ENCODE measurements at places on chromosomes 2 and 18.

- no peak for DNase-seq
Measured at GRCh38 chr18:23421277-23421676, 31.8 kb upstream of the RIOK3 start.

DNA sequence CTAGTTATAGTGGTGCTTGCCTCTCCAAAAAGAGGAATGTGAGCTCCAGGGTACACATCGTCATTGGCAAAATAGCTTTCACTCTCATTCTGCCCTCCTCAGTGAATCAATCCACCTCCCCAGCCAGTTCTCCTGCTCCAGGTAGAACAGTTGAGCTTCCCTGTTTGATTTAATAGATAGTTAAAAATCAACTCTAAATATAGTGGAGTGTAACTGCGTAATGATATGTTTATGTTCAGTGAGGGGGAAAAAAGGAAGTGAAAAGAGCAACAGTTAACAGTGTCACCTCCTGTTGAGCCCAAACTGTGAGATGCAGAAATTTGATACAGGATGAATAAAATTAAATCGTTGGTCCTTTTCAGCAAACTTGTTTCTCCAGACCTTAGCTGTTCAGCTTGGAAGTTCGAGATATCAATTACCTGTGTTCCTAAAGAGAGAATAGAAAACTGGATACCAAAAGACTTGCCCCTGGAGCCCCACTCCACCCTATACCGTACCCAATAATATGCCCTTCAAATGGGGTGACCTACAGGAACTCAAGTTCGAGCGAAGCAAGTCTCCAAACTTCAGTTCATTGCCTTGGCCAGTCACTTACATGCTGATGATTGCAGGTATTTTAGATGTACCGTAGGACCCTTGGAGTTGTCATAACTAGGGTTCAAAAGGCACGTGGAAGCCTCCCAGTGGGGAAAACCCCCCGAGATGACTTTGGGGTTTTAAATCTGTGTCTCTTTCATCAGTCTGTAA lies 708.4 kb downstream of the RNF144A start:
- no peak for DNase-seq

DNA sequence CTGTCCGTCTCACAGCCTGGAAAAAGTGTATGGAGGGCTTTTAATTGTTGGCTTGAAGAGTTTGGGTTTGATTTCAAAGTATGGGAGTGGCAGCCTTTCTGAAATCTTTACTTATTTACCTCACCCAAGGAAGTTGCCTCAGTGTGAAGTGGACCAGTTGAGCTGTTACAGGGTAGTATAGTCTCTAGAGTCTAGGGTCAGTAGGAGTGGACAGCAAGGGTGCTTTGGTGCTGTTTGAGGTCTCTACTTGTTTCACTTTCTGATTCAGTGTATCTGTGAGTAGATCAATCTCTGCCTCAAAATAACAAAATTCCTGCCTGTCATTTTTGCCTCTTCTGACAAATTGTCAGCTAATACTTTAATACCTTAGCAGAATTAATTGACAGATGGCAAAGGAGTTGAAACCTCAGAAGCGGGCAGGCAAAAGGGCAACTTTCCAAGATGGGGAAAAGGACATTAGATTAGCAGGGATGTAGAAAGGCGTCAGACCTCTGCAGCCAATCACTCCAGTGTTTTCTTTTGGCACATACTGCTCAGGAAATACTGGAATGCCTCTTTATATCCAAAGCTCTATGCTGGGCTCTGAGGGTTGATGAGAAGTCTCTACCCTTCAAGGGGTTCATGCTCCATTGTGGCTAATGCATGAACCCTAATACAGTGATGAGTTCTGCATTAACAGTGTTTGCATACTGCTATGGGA lies 5.9 kb downstream of the RIOK3 start:
- DNase-seq = no peak

DNA sequence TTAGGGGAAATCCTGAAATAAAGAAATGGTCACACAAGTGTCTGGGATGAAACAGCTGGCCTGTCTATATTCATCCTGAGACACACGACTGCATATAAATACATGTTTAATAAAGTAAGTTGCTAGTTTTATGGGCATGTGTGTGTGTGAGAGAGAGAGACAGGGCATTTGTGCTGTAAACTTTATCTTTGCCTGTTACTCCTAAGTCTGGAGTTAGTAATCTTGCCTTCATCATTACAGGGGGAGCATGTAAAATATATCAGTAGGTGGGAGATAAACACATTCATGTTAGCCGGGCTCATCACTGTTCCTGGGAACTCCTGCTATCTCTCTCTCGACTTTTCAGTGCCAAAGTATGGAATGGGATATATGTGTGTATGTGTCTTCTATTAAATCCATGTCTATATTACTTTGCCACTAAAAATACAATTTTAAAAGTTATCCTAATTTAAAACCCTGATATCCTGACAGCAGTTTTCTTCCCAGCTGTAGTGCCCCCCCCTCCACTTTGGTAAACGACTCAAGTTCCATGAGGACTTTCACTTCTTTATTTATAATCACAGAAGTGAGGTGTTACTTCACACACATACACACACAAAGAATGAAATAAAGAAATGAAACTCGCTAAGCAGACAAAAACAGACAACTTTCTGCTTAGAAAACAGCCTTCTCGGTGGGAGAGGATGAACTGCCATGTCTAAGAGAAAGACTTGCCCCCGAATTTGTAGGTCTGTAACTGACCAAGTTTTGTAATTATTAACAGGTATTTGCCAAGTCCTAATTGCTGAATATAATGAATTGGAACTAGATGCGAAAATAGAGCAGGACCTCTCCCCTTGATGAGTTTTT lies 947 bp downstream of the ZEB2 start:
- DNase-seq = no peak

DNA sequence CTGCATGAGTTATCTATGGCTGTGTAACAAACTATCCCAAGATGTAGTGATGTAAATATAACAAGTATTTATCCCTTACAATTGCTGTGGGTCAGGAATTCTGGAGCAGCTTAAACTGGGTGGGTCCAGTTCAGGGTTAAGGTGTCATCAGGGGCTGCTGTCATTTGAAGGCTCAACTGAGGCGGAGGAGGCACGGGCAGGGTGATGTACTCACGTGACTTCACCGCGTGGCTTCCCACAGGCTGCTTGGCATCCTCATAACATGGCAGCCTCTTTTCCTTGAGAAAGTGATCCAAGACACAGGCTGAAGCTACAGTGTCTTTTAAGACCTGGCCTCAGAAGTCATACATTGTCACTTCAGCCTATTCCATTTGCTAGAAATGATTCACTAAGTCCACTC lies 125.8 kb downstream of the PTGR3 start:
- no peak for DNase-seq

GRCh38 chr18:73840319-73840945 lies 307.2 kb downstream of the FBXO15 start:
- DNase-seq = no peak

- no peak for DNase-seq
Measured at GRCh38 chr2:217983276-217984233, 19.2 kb downstream of the TNS1 start.

DNA sequence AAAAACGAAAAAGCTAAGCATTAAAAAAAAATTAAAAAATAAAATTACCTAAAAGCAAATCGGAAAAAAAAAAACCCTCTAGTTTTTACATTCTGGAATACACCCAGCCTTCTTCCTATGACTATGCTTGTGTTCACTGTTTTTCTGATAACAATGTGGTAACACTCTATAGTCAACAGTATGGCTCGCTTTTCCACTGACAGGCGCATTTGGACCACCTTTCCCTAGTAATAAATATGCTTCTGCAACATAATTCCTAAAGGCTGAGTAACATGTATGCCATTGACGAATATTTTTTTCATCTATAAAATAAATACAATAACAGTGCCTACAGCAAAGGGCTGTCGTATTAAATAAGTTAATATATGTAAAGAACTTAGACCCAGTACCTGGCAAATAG lies 27.9 kb downstream of the NOL10 start:
- no peak for DNase-seq

GRCh38 chr2:199186301-199186751 lies 271.4 kb downstream of the SATB2 start:
- DNase-seq = no peak

DNA sequence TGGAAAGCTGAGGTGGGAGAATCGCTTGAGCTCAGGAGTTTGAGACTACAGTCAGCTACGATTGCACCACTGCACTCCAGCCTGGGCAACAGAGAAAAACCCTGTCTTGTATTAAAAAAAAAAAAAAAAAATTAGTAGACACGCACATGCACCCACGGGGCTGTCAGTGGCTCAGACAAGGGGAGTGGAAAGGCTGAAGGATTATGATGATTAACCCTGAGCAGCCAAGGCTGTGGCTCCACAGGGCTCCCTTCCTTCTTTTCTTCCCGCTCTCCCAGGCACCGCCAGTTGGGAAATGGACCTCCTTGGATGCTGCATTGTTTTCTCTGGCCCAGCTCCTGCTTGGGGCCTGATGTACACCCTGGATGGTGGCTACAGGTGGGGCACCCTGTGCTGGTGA lies 49.0 kb upstream of the RAB6C start:
- no peak for DNase-seq

DNA sequence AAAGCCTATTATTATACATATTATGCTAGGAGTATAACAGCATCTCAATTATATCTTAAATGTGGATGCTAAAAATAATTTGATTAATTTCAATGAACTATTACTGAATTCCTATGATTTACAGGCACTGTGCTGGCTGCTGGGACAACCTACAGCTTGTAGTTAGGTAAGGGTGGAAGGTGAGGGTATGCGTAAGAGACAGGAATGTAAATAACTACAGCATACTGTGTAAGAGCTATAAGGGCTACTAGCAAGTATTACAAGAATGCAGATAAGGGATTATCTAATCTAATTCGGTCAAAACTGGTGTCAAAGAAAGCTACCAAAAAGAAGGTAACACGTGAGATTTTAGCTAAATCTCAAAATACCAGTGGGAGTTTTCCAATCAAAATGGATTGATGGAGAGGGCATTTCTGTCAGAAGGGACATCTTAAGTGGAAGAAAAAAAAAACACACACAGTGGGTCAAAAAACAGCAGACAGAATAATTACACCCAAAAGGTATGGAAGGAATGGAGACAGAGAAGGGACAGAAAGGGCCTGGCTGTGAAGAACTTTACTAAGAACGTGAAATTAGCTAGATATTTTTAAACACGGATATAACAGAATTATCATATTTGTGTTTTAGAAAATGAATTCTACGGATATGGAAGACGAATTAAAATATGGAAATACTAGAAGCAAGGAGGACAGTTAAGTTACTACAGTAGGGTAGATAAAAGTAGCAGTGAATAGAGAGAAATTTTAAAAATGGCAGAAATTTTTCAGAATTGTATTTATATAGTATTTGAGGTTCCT lies 47.1 kb downstream of the STRN start:
- DNase-seq = no peak

DNA sequence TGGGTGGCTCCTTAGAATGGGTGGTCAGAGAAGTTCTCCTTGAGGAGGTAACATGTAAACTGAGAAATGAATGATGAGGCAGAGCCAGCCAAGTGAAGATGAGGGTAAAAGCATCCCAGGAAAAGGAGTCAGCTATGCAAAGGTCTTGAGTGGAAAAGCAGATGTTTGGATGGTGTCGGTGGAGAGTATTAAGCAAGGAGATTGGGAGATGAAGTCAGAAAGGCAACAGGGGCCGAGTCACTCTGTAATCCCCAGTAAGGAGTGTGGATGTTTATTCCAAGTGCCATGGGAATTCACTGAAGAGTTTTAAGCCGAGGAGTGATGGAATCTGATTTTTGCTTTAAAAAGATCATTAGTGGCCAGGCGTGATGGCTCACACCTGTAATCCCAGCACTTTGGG lies 3.4 kb upstream of the STAMBP start:
- no peak for DNase-seq

- no peak for DNase-seq
Measured at GRCh38 chr18:8142131-8142711, 467.0 kb upstream of the RAB12 start.

GRCh38 chr2:68193144-68193543 lies 35.5 kb downstream of the PNO1 start:
- DNase-seq = no peak

GRCh38 chr18:32349728-32350395 lies 120.8 kb downstream of the GAREM1 start:
- DNase-seq = no peak

DNA sequence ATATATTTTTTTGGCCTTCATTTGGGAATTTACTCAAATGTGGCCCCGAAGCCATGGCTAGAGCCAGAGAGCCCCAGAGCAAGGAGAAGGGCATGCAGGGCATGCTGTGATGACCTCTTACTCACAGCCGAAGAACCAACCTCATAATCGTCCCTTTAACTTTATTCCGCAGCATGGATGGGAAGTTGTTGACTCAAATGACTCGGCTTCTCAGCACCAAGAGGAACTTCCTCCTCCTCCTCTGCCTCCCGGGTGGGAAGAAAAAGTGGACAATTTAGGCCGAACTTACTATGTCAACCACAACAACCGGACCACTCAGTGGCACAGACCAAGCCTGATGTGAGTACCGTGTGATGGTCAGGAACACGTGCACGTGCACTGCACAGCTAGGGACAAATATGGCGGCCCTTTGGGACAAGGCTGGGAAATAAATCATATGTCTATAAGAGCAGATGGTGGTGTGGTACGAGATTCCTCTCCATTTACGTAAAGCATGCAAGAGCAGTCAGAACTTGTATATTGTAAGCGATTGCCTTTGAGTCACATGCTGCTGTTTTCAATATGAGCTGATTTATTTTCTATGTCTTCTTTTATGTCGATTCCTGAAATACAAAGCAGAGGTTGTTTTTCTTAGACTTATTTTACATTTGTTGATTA lies 280.9 kb downstream of the NEDD4L start:
- DNase-seq = no peak

DNA sequence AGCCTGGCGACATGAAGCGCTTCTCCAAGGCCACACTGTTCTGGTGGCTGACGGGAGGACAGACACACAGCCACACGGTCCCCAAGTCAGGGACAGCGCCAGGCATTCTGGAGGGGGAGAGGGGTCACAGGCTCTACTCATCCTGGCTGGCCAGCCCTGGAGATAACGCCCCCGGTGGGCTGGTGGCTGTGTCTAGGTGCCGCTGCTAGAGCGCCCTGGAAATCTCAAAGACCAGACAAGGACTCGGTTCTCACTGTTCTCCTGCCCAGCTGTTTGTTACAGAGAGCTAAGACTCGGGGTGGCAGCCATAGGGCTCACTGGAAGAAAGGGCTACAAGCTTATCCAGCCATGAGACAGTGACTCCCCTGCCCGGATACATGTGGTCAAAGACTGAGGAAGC lies 72.0 kb downstream of the KCNF1 start:
- no peak for DNase-seq

DNA sequence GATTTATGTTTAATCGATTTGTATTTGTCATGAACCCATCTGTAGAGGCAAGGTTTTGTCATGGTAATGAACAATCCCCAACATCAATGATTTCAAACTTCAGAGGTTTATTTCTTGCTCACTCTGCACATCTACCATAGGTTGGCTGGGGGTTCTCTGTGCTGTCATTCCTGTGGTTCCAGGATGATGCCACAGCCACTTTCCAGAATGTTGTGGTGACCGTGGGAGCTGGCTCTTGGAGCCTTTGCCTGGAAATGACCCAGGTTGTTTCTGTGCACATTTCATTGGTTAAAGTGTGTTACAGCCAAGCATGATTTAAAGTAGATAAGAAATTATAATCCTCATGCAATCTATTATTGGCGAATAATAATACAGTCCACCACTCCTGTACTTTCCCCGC lies 28.2 kb upstream of the EPAS1 start:
- DNase-seq = no peak

GRCh38 chr2:24826773-24827145 lies 33.5 kb downstream of the CENPO start:
- no peak for DNase-seq

- no peak for DNase-seq
Measured at GRCh38 chr2:216554755-216555154, 56.1 kb downstream of the RPL37A start.

Data from frontal cortex (tissue), 4 donors.